ENCODE measurements at places on chromosomes 6 and 20.

DNA sequence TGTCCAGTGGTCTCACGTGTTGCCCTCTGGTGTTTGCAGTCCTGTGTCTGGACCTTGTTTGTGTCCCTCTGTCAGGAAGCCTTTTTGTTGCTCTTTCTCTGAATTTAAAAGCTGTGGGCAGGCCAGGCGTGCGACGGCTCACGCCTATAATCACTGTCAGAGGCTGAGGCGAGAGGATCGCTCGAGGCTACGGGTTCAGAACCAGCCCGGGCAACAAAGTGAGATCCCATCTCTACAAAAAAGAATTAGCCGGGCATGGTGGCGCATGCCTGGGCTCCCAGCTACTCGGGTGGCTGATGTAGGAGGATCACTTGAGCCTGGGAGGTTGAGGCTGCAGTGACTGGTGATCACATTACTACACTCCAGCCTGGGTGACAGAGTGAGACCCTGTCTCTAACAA, 28.5 kb downstream of the OSBPL2 start:
- no peak for DNase-seq

- no peak for DNase-seq
Observed at GRCh38 chr6:128311944-128312570, 208.3 kb downstream of the PTPRK start.

DNA sequence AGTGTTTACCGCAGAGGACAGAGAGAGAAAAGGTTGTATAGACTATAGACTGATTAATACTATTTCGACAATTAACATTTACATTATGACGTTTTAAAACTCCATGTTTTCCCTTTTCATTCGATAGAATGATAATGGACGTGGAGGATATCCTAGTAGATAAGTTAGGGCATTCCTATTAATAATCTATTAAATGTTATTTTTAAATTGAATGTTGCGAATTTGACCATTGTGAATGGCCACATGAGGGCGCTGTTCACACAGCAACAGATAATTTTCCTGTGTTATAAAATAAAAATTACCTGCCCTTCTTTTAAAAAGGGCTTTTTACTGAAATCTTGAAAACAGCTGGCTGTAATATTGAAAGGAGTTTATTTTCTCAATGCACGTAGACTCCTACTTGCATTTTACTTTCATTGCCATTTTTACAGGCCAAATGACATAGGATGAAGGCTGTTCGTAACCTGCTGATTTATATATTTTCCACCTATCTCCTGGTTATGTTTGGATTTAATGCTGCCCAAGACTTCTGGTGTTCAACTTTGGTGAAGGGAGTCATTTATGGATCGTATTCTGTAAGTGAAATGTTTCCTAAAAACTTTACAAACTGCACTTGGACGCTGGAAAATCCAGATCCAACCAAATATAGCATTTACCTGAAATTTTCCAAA, 3.3 kb downstream of the ADGRB3 start:
- DNase-seq: peak; percentile 54

GRCh38 chr20:14830466-14830865, 493.1 kb upstream of the FLRT3 start:
- no peak for DNase-seq

GRCh38 chr6:165751486-165751885, 88.4 kb upstream of the PDE10A start:
- no peak for DNase-seq
